ENCODE measurements at places on chromosomes 11 and 22.

GRCh38 chr11:66593303-66593635 is 284 bp downstream of the CCS start:
- DNase-seq, result no peak

GRCh38 chr11:41309716-41310115 is 149.7 kb downstream of the LRRC4C start:
- DNase-seq, result no peak

GRCh38 chr11:132784441-132784840 is 747.9 kb downstream of the OPCML start:
- DNase-seq, result no peak

DNA sequence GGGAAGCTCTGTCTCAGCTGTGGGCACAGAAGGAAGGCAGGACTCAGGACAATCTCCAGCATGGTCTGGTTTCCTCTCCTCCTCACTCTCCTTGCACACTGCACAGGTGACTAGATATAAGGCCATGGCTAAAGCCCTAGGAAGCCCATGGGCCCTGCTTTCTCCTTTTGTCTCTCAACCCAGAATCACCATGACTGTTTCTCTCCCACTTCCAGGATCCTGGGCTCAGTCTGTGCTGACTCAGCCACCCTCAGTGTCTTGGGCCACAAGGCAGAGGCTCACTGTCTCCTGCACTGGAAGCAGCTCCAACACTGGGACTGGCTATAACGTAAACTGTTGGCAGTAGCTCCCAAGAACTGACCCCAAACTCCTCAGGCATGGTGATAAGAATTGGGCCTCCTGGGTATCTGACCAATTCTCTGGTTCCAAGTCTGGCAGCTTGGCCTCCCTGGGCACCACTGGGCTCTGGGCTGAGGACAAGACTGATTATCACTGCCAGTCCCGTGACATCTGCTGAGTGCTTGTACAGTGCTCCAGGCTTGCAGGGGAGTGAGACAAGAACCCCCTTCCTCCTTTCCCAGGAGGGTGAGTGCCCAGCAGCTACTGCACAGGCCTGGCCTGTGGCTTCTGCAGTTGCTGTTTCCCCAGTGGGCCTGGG is 104.0 kb upstream of the TOP3B start:
- DNase-seq, result peak; percentile 41

DNA sequence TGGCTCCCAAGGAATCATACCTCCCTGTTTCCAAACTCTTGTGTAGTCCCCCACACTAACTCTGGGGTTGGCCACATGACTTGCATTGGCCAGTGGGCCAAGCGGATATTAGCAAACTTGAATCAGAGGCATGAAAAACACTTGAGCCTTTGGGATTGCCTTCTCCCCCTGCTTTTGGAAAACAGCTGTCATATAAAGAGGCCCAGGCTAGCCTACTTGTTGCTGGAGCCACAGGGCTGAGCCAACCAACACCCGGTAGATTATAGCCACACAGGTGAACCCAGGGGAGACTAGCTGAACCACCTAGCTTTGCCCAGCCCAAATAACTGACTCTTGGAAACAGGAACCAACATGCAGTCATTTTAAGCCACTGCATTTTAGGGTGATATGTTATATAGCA is 354.8 kb downstream of the TENM4 start:
- DNase-seq, result no peak

DNA sequence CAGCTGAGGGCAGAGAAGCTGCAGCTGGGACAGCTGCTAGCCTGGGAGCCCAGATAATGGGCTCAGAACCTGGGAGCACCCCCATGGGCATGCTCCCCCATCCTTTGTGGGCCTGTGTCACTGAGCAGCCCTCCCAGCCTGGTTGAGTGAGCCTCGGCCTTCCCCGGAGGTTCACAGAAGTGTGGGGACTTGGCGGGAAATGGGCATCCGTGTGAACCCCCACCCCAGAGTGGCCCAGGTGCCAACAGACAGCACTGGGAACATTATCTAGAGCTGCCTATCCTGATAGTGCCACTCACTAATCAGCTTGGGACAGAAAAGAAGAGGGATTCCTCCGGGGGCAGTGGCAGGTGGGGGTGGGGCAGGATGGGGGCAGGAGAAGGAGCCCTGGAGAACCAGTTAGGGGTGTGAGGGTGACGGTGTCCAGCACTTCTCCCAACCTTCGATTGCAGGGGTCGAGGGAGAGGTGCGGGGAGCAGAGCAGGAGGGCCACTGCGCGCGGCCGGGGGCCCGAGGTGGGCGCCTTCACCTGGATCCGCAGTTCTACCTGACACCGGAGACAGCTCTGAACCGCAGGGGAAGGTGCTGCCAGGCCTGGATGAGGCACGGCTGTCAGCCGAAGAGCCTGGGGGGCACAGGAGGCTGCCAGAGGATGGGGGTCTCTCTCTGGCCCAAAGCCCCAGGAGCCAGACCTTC is 33.1 kb downstream of the FLRT1 start:
- DNase-seq, result no peak

DNA sequence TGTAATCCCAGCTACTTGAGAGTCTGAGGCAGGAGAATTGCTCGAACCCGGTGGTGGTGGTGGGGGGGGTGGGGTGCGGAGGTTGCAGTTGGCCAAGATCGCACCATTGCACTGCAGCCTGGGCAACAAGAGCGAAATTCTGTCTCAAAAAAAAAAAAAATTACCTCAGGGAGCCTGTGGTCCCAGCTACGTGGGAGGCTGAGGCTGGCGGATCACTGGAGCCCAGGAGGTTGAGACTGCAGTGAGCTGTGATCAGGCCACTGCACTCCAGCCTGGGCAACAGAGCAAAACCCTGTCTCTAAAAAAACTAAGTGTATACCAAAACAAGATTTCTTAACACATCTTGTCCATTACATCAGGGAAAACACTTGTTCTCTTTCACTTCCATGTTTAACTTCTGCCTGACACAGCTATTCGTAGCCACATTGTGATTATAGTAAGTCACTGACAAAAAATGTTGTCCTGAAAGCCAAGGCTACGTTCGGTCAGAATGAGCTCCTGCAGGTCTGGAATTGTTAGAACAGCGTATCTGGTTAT is 1.4 kb downstream of the TMEM80 start:
- DNase-seq, result no peak

DNA sequence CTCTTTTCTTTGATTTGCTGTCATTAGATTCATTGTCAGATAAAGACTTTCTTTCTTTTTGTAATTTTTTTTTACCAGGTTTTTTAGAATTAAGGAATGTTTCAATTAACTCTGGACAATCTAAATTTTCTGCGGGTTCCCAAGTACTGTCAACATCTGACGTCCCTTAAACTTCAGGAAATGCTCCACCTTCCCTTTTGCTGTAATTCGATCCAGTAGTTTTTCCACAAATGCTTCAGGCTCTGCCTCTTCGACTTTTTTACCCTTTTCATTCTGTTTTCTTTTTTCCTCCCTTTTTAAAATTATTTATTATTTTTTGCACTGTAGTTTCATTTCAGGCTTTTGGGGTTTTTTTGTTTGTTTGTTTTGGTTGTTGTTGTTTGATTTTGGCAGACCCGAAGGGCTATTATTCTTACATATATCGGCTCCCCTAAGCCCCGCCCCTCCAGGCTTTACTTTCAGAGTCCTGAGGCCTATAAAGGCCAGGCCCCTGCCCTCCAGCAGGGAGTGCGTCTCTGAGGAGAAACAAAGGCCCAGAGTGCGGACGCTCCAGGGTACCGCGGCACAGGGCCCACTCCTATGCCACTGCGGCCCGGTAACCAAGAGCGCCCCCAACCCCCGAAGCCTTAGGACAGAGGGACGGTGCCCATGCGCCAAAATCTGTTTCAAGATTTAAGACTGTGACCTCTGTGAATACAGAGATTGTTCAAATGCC is 116.4 kb downstream of the TYR start:
- no peak for DNase-seq

DNA sequence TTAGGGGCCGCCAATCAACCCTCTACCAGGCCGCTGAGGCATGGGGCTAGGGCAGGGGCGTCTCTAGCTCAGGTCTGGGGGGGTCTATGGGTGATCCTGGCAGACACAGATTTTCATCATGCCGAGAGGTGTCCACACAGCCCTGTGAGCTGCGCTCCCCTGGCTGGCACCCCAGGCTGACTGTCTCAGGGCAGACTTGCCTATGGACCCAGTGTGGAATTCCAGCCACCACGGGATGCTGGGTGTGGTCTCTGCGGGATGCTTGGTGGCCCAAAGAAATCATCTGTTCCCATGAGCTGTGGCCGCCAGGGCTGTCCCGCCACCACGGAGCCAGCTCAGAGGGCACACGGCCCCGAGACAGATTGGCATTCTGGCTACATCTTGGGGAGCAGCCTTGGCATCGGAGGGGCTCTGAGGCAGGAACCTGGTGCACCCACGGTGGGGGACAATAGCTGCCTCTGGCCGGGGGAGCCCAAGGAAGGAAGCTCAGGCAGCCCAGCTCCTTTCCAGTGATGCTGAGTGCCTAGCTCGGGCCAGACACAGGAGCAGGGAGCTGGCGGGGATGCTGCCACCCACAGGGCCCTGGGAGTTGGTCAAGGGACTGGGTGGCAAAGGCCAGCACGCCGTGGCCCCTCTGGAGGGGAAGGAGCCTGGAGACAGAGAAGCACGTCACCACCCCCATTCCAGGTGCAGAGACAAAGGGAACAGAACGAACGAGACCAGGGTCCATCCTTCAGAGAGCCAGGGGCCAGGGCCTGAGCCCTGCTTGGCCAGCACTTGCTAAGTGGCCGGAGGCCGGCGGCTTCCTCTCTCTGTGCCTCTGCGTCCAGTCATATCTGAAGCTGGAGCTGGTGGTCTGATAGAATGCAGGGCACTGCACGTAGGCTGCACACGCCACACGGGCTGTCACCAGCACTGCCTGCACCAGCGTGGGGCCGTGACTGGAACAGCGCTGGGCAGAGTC is 64.4 kb upstream of the FGF3 start:
- no peak for DNase-seq

GRCh38 chr11:59295435-59295834 is 63.3 kb upstream of the OR5AN1 start:
- DNase-seq, result no peak

DNA sequence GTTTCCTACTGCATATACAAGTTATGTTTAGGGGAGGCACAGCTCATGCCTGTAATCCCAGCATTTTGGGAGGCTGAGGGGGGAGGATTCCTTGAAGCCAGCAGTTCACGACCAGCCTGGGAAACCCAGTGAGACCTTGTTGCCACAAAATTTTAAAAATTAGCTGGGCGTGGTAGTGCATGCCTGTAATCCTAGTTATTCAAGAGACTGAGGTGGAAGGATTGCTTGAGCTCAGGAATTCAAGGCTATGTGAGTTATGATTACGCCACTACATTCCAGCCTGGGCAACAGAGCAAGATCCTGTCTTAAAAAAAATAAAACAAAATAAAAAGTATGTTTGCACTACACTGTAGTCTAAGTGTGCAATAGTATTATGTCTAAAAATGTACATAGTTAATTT is 108.8 kb upstream of the TEAD1 start:
- DNase-seq, result no peak

- DNase-seq, result no peak
Observed at GRCh38 chr11:64802370-64803157, 450 bp downstream of the MAP4K2 start.

DNA sequence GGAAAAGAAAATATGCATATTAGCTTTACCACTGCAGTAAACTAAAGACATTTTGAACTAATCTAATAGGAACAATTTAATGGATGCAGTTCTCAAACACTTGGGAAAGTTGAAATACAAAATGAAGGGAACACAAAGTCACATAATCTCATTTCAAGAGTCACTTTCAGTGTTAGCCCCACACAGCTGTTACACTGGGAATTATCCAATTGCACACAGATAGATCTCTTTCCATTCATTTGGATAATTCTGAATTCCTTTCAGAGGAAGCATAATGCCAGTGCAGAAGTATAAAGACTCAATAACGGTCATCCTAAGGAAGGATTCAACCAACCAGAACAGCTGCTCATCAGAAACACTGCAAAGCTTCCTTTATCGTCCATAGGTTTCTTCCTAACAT is 173.3 kb downstream of the GRIA4 start:
- DNase-seq, result no peak

DNA sequence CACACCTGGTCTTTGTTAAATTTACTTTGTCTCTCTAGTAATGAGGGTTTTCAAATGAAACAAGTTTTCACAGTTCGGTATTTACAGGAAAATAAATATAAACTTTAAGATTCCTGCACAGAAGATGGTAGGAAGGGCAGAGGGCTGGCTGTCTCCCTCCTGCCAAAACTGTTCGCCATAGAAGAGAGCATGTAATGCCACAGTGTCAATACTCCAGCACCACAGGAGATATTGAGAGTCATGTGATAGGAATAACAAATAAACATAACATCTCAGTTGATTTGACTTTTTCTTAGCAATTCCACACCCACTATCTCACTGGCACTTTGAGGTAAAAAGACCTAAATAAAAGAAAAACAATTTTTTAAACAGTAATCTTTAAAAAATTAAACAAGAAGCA is 100.9 kb downstream of the MRTFA start:
- DNase-seq, result no peak

- no peak for DNase-seq
Observed at GRCh38 chr11:92917927-92918326, 51.5 kb upstream of the MTNR1B start.

DNA sequence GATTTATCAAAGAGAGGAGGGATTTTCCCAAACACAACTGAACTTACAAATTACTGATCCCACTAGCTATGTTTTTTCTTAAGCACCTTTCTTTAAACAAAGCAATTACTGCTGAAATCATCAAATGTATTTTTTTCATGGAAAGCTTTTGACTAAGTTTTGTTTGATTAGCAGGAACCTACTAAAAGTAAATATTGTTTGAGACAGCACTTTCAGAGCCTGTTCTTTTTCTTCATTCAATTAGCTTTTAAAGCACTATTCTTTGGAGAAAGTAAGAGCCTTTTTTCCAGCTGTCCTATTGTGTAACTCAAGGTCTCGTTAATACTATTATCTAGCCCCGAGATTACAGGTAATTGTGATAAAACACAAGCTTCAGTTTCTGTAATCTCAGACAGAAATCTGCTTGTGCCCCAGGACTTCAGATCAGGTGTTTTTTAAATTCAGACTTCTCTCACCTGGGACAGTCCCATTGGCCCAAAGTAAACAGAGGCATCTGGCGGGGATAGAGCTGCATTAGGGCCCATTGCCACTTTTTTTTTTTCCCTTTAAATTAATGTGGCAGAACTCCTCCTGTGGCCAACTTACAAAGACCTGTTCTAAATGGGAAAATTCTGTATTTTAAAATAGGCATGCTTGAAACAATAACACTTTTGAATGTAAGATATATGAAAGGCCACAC is 11.0 kb downstream of the CSTPP1 start:
- DNase-seq, result no peak

- no peak for DNase-seq
Observed at GRCh38 chr11:8917157-8917825, 6.3 kb downstream of the AKIP1 start.

- no peak for DNase-seq
Observed at GRCh38 chr11:69397732-69398131, 83.7 kb upstream of the LINC01488 start.

GRCh38 chr22:29157759-29158535 is 47.7 kb upstream of the EMID1 start:
- no peak for DNase-seq

Measured in stimulated activated effector memory CD8-positive, alpha-beta T cell treated with anti-CD3 and anti-CD28 coated beads, Interleukin-12 subunit alpha, Interleukin-12 subunit beta, amount 100 ng/mL, for 72 hours (primary cell).